ENCODE measurements at places on chromosomes 4 and X. TPM values are rescaled to one million over a fixed set of nuclear protein-coding genes. Genes with fewer than 3 reads are reported as not detected.

Gene TAF7L
- not detected for total RNA-seq

Gene P2RY10
- 1.6 TPM for total RNA-seq

Gene FRG2
- total RNA-seq: not detected

Gene NSUN7
- not detected for total RNA-seq

Gene MAMLD1
- 2.0 TPM for total RNA-seq

Gene CNGA1
- 0.32 TPM for total RNA-seq

Gene GPR173
- 0.10 TPM for total RNA-seq

Gene PABPC1L2A
- total RNA-seq: not detected

DNA sequence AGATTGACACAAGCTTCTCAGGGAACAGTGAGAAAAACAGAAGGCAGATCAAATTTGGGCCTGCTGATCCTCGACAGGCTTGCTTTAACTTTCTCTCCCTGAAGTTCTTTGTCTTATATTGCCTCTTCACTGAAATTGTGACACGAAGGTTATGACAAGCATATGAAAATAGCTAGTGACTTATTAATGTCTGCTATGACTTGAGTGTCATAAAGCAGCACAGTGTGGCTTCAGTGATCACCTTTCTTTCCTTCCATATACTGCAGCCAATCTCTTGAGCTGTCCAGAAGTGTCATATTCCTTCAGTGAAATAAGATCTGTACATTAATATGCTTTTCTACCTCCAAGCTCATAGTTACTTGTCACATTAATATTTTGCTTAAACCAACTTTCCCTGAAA, 870.2 kb downstream of the C4orf33 start:
- DNase-seq: no peak
- H3K27ac ChIP-seq: no peak overlapping the region
- H3K27me3 ChIP-seq: no peaks in the 10 kb centered on the region
- no peak overlapping the region for H3K4me3 ChIP-seq

- no peaks in the 10 kb centered on the region for H3K36me3 ChIP-seq
- H3K27ac ChIP-seq: no peak overlapping the region
- H3K4me3 ChIP-seq: no peak overlapping the region
- no peaks in the 10 kb centered on the region for H3K27me3 ChIP-seq
Measured at GRCh38 chrX:31228909-31229308, 157.1 kb upstream of the FTHL17 start.

DNA sequence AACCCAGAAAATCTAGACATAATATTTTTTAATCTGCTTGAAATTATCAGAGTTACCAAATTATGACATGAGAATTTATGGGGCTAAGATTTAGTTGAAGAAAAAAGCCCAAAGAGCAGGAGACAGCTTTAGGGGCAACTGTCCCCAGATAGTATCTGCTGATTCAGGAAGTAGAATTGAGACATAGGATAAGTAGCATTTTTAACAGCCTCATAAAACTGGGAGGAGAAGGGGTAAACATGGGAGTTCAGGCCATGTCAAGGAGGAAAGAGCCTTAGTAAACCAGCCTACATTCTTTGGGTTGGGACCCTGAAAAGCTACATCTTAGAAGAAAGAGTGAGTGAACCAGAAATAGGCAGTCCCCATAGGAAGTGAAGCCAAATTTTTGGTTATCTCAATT, 9.7 kb upstream of the RAB28 start:
- H3K4me3 ChIP-seq: no peak overlapping the region
- no peak for DNase-seq
- peaks cover 5% of the 10 kb centered on the region for H3K27me3 ChIP-seq
- no peaks in the 10 kb centered on the region for H3K36me3 ChIP-seq
- H3K27ac ChIP-seq: no peak overlapping the region

DNA sequence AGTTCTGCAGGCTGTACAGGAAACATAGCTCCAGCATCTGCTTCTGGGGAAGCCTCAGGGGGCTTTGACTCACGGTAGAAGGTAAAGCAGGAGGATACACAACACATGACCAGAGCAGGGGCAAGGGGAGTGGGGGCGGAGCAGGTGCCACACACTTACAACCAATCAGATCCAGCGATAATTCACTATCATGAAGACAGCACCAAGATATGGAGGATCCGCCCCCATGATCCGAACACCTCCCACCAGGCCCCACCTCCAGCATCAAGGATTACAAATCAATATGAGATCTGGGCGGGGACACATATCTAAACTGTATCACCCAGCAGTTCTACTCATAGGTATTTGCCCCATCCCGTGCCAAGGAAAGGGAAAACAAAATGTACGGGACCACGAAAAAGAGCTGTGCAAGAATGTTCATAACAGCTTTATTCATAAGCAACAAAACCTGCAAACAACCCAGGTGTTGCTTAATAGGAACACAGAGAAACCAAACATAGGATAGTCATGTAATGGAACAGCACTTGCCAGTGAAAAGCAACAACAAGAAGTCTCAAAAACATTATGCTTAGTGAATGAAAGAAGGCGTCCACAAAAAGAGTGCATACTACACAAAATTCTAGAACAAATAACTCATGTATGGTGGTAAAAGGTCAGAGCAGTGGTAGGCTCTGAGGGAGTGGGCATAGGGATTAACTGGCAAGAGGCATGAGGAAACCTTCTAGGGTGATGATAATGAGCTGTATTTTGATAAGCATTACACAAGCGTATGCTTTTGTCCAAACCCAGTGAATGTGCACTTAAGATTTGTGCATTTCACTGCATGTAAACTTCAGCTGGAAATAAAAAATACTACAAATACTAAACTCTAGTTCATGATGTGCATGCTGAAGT, 130.9 kb upstream of the FAM9B start:
- no peaks in the 10 kb centered on the region for H3K4me1 ChIP-seq
- no peaks in the 10 kb centered on the region for H3K36me3 ChIP-seq

DNA sequence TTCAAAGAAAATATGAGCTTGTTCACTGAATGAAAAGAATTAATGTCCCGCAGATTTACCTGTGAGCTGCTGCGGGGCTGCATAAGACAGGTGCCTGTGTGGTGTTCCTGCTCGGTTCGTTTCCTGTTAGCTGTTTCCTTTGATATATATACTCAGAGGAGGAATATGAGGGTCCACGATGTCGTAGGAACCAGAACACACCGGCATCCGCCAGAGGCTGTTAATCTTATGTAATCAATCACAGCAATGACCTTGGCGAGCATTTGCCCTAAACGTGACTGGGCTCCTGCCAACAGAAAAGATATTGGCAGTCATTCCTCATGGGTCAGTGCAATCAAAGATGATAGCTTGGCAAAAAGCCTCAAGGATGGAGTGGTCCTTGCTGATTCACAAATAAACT, 260.1 kb downstream of the EVC2 start:
- no peak overlapping the region for H3K27ac ChIP-seq
- no peak overlapping the region for H3K4me3 ChIP-seq
- DNase-seq: no peak
- no peaks in the 10 kb centered on the region for H3K27me3 ChIP-seq
- no peaks in the 10 kb centered on the region for H3K4me1 ChIP-seq

GRCh38 chr4:102959496-102959895, 60.0 kb downstream of the SLC9B1 start:
- H3K27ac ChIP-seq: no peak overlapping the region
- H3K36me3 ChIP-seq: no peaks in the 10 kb centered on the region
- H3K4me1 ChIP-seq: no peaks in the 10 kb centered on the region
- H3K27me3 ChIP-seq: no peaks in the 10 kb centered on the region
- no peak for DNase-seq
- no peak overlapping the region for H3K4me3 ChIP-seq
